Activated naive CD4-positive, alpha-beta T cell treated with anti-CD3 and anti-CD28 coated beads for 36 hours (primary cell): ENCODE measurements at places on chromosomes 5 and 9.

GRCh38 chr9:118985851-118986250, 383.4 kb downstream of the BRINP1 start:
- no peak for DNase-seq

DNA sequence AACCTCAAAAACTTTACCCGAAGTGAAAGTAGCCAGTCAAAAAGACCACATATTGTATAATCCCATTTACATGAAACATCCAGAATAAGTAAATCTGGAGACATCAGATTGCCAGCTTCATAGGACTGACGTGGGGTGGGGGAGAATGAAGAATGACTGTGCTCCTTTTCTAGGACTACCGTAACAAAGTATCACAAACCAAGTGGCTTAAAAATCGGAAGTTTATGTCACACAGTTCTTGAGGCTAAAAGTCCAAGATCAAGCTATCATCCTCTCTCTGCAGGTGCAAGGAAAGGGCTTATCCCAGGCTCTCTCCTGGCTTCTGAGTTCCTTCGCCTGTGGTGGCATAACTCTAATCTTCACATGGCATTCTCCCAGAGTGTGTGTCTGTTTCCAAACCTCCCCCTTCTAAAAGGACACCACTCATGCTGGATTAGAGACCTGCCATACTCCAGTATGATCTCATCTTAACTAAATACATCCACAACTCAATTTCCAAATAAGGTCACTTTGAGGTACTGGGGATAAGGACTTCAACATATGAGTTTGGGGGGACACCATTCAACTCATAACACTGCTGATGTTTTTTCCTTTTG, 25.5 kb downstream of the ADAM19 start:
- no peak for DNase-seq

DNA sequence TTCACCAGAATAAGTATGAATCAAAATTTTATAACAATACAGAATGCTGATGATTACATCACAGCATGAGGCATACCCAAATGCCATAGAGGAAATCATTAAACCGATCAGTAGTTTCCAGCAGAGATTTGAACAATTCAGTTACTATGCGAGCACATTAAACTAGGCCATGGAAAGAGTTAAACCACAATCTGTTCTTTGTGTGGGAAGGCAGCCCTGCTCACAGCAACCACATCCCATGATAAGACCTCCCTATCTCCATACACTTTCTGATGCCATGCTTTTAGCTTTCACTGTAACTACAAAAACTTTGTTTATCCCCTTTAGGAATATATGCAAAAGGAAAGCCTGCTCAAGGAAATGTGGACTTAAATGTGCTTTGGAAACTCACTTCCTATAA, 4.5 kb downstream of the NFIB start:
- no peak for DNase-seq

DNA sequence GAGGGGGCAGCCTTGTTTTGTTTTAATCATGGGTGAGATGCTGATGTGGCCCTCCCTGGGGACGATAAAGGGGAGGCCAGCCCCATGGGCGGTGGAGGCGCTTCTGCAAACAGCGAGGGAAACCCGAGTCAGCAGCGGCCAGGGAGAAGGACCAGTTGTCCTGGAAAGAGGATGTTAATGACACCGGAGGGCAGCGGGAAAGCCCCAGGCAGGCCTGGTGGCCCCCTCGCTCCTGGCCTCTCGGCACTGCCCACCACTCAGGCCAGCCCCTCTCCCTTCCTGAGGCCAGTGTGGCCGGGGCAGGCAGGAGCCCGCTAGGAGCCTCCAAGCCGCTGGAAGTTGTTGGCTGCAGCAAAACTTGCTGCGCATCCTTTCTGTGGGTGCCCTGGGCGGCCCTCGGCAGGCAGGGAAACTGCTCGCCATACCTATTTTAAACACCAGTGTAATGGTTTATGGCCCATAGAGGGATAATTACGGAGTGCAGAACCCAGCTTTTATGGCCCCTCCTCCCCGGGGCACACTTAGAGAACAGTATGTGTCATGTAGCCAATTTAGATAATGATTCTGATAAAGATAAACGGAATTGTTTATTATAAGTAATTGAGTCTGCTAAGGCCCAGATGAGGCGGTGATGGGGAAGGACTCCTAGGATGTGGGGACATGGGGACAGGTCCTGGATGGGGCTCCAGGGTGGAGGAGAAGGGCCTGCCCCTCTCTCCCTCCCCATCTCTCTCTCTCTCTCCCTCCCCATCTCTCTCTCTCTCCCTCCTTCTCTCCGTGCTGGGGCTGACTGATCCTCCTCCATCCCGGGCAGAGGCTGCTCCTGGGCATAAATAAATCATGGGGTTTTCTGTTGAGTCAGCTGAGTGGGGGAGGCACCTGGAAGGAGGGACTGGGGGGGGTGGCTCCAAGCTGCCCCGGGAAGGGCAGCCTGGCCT, 36.9 kb downstream of the LMX1B start:
- no peak for DNase-seq

DNA sequence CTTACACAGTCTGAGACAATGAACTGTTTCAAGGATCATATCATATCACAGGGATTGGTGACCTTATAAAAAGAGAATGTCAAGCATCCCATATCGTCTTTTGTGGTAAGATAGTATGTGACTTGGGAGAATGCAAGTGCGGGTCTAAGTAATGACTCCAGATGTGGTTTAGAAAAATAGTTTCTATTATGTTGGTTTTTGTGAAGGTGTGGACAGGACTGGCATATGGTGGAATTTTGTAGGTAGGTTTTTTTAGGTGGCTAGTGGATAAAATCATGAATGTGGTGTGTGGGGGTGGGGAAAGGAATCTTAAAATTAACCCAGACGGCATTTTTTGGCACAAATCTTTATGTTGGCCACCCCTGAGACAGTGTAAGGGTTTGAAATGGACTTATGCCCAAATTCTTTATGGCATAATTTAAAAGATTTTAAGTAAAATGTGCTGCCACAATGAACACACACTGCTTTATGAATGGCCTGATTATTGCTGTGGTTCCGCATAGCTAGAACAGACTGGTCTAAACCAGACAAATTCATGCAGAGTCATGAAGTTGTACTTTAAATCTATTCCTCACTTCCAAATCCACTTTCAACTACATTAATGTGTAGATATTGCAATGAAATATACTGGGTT, 204.8 kb upstream of the HAPLN1 start:
- no peak for DNase-seq

DNA sequence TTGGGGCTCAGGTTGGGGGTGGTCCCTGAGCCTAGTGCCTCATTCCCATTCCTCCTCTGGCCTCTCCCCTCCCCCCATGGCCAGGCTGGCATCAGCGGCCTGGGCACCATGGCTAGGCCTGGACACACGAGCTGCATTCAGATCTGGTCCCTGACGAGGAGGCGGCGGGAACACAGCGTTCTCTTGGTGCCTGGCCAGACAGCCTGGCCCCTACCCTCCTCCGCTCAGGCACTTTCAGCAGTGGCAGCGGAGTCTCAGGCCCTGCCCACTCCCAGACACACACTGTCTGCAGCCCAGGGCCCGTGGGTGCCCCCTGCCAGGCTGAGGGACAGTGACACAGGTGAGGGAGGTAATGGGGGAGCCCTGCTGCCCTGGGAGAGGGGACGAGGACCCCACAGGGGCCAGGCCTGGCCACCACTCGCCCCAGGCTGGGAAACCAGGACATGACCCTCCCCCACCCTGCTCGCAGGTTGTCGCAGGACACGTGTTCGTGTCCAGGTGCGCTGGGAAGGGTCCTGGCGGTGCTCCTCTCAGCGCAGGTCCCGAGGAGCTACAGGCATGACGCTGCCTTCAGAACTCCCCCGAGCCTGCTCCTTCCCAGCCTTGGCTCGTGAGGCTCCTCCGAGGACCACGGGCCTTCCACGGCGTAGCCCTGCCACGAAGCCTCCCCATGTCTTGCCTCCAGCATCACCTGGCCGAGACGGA, 19.9 kb upstream of the UBAC1 start:
- no peak for DNase-seq

DNA sequence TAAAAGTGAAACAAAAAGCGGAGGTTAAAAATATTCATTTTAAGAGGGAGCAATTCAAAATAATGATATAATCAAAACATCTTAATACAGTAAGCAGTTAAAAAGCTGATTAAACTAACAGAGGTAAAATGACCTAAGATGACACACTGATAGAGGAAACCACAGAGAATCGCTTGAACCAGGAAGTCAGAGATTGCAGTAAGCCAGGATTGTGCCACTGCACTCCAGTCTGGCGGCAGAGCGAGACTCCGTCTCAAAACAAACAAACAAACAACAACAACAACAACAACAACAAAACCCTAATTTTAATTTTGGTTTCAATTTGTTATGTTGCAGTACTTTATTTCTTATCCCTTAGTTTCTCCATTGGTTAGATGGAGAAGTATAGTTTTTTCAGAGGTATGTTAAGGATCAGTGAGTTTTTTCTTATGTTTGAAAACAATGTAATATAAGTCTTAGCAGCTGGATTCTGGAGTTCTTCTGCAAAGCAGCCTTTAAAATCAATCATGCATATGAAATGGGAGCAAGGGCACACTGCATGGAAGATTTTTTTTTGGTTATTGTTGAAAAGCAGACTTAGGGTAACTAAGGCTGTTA, 58.5 kb downstream of the MLANA start:
- DNase-seq = peak; percentile 24

DNA sequence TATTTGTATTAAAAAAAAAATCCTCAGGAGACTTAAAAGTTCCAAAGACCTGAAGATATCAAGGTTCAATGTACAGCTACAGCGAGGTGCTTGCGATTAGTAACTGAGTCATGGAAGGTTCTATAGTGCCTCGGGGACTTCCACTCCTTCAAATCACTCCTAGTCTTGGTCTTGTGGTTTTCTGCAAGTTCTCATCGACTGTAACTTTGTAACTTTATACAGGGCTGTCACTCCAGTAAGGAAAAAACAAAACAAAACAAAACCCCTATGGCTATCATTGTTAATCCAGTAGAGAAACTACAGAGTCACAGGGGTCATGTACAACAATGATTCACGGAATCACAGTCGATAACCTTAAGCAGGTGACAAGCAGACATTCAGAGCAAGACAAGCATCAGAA, 39.8 kb upstream of the SELENOP start:
- DNase-seq = no peak

GRCh38 chr5:139360384-139360783, 18.7 kb downstream of the PAIP2 start:
- DNase-seq = no peak

- no peak for DNase-seq
Measured at GRCh38 chr9:21392270-21392669, 7.1 kb upstream of the IFNA2 start.

- DNase-seq = no peak
Measured at GRCh38 chr9:113302792-113303418, at the start of gene RNF183. Gene RNF183 (minus strand): TSS chr9:113303376. CDS start chr9:113298184, 5,192 bp downstream.

DNA sequence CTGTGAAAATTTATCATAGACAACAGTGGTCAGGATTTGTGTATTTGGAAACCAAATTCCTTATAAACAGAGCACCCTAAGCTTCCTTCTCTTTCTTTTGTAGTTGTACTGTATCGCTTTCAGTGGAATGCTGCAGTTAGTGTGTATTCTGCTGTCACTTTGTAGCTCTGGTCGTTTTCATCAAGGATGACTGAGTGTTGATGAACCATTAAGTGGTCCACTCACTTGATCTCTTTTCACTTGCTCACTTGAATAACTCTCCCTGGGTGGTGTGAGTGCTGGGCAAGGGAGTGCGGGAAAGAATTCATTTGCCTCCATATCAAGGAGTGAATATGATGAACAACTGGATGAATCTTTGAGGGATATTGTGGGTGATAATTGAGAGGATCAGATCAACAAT, 1225.7 kb upstream of the WWC1 start:
- no peak for DNase-seq

DNA sequence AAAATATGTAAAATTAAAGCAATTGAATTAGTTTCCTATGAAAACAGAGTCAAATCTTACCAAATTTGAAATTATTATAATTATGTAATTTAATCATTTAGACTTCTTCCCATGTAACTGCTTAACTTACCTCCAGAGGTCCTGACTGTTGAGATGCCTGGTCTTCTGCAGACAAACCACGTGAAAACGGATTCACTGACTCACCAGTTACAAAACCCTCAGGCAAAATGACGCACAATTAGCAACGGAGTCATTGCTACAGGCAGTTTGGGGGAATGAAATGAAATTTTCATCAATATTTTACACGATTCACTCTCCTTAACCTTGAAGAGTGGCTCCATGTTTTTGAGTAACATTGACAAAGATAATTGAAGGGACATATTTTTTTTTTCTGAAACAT, 460.8 kb downstream of the MTRR start:
- DNase-seq = no peak

DNA sequence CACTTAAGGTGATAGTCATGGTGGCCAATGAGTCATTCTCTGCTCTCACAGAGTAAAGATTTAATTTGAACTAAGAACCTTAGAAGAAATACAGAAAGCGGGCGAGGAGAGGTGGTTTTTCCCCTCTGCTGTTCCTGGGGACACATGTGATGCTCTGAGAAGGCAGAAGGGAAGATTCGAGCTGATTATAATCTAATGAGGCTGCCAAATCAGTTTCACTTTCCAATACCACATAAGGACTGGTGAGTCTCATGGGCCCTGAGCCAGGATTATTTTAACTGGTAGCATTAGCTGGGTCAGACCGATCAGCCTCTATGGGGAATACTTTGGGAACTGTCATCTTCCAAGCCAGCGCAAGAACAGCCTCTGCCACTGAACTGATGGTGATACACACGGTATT, 116.5 kb downstream of the SLC1A3 start:
- DNase-seq = peak; percentile 41

- peak; percentile 72 for DNase-seq
Measured at GRCh38 chr5:132065351-132065937, 5.0 kb downstream of the IL3 start.

GRCh38 chr9:125878164-125878631, 131.0 kb downstream of the PBX3 start:
- DNase-seq = no peak

GRCh38 chr5:113246361-113246870, 188.4 kb downstream of the TSSK1B start:
- no peak for DNase-seq

- no peak for DNase-seq
Measured at GRCh38 chr5:27221410-27221809, 183.0 kb upstream of the CDH9 start.

- DNase-seq = no peak
Measured at GRCh38 chr9:121115466-121115865, 40.7 kb downstream of the CNTRL start.

GRCh38 chr5:148909040-148909439, 82.6 kb downstream of the ADRB2 start:
- DNase-seq = no peak

GRCh38 chr5:13212886-13213285, 731.6 kb downstream of the DNAH5 start:
- DNase-seq = no peak

DNA sequence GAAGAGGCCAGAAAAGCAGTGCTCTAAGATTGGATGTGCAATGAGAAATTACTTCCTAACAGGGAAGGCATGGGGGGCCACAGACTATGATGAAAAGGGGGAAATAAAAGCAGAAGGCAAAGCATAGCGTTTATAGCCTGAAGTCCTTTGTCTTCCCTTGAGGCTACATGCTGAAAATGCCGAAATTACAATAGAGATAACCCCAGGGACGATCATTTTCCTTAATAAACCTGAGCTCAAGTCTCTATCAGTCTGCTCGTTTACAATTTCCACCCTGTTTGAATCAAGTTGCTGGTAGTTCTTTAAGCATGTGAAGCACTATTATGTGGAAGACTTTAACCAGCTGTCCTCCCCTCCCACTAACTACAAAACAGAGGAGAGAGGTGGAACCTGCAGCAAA, 60.4 kb downstream of the FREM1 start:
- DNase-seq = no peak

GRCh38 chr9:362561-363273, 148.1 kb downstream of the DOCK8 start:
- DNase-seq = no peak

- DNase-seq = no peak
Measured at GRCh38 chr9:113695901-113696300, 180.2 kb upstream of the ZNF618 start.

GRCh38 chr5:32323741-32324140, 11.0 kb upstream of the MTMR12 start:
- DNase-seq = no peak
